ENCODE measurements at places on chromosomes 1 and 21. TPM values are rescaled to one million over a fixed set of nuclear protein-coding genes. Genes with fewer than 3 reads are reported as not detected.

DNA sequence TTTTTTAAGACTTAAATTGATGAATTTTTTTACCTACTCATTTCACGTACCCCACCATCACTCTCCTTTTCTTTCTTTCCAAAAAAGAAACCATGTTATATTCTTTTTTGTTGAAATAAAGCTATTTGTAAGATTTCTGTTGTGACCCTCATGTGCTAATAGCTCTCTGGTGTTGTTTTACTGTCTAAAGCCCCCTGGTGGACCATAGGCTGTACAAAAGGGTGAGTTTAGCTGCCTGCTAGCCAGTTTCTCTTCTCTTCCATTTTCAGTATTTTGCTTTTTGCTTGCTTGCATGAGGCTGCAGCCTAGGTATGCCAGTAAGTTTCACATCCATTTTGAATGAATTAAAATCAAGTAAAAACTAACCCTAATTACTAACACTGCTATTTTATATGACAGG lies 15.6 kb upstream of the VAMP3 start:
- no peaks in the 10 kb centered on the region for H3K27me3 ChIP-seq
- H3K4me1 ChIP-seq = no peaks in the 10 kb centered on the region
- H3K36me3 ChIP-seq = no peaks in the 10 kb centered on the region
- no peak for DNase-seq
- no peak overlapping the region for H3K4me3 ChIP-seq

DNA sequence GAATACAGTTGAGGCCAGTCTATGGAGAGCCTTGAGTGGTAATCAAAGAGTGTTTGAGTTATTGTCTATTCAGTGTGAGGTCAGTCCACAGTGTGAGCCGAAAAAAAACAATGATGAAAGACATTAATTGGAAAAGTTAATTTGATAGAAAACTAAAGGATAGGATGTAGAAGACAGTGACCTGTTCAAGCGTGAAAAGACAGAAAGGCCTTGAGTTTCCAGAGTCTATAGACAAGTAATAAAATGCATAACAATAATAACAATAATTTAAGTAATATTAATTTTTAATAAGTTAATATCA lies 90.4 kb downstream of the SLC30A10 start:
- no peaks in the 10 kb centered on the region for H3K36me3 ChIP-seq
- no peaks in the 10 kb centered on the region for H3K4me1 ChIP-seq
- no peak overlapping the region for H3K27ac ChIP-seq
- DNase-seq = no peak

DNA sequence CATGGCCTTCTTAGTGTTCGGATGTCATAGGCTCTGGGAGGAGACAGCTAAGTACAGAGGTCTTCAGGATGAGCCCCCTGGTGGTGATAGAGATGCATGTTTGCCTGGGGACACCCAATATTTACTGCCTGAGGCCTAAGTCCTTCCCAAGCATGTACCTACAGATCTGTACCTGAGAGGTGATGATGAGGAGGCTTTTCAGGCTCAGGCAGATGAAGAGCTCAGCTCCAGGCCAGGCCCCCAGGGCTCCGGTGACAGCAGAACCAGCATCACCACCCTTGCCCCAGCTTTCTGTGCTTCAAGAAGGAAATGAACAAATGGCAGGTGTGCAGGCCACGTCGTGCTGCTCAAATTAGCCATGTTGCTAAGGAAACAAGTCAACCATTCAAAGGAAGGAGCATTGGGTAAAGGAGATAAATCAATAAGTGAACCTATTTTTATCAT lies 21.1 kb downstream of the CACNA1E start:
- no peaks in the 10 kb centered on the region for H3K36me3 ChIP-seq
- no peaks in the 10 kb centered on the region for H3K27me3 ChIP-seq
- no peak overlapping the region for H3K27ac ChIP-seq
- no peak overlapping the region for H3K4me3 ChIP-seq
- no peak for DNase-seq

GRCh38 chr1:229619002-229619401 lies 6.9 kb downstream of the TAF5L start:
- H3K4me1 ChIP-seq = peaks cover 38% of the 10 kb centered on the region
- DNase-seq = no peak
- H3K27me3 ChIP-seq = no peaks in the 10 kb centered on the region

- peaks cover 19% of the 10 kb centered on the region for H3K4me1 ChIP-seq
- H3K27ac ChIP-seq = no peak overlapping the region
- H3K4me3 ChIP-seq = peak overlapping the region; percentile 31
- DNase-seq = no peak
Observed at GRCh38 chr1:47725000-47725473, 272.1 kb downstream of the TRABD2B start.

Gene TP73
- total RNA-seq = 0.16 TPM

Gene PCP4L1
- 0.59 TPM for total RNA-seq

Gene C1orf141
- total RNA-seq = not detected

Gene TMEM125
- 0.70 TPM for total RNA-seq

Gene TNN
- 0.79 TPM for total RNA-seq
